Right lobe of liver (tissue), 6 donors: ENCODE measurements at places on chromosomes 1 and 21. TPM values are rescaled to one million over a fixed set of nuclear protein-coding genes. Genes with fewer than 3 reads are reported as not detected.

- DNase-seq, result no peak
Observed at GRCh38 chr1:234213658-234214128, 159.6 kb upstream of the COA6 start.

DNA sequence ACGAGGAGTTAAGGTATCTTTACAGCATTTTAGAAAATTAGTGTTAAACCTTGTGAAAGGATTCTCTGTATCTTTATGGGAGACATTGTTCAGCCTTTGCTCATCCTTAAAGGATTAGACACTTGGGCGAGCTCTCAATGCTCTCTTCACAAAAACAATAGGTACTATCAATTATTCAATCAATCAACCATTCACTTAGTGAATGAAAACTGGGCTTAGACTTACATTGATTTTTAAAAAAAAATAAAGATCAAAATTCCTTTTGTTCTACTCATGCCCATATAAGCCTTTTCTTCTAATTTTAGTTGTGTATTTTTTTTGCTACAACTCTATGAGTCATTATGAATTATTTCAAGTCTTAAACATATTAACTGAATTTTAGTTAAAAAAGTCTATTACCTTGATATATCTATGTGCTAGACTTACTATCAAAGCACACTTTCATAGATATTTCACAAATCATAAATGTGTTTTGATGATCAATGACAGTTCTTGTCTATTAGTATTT, 181.2 kb downstream of the DPYD start:
- no peak for DNase-seq

DNA sequence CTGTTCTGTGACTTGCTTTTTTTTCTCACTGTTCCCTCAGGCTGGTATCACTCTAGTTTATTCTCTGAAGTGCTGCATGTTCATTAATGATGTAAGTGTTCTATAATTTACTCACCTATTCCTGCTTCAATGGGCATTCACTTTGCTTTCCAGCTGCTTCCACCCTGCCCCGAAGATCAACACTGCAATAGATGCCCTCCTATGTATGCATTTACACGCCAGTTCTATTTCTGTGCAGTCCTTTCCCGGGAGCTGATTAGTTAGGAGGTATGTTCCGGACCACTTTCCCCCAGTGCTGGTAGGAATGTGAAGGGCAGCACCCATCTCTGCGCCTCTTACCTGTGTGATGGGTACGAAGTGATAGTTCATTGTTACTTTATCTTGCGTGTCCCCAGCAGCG, 103.4 kb downstream of the DHRS3 start:
- no peak for DNase-seq

DNA sequence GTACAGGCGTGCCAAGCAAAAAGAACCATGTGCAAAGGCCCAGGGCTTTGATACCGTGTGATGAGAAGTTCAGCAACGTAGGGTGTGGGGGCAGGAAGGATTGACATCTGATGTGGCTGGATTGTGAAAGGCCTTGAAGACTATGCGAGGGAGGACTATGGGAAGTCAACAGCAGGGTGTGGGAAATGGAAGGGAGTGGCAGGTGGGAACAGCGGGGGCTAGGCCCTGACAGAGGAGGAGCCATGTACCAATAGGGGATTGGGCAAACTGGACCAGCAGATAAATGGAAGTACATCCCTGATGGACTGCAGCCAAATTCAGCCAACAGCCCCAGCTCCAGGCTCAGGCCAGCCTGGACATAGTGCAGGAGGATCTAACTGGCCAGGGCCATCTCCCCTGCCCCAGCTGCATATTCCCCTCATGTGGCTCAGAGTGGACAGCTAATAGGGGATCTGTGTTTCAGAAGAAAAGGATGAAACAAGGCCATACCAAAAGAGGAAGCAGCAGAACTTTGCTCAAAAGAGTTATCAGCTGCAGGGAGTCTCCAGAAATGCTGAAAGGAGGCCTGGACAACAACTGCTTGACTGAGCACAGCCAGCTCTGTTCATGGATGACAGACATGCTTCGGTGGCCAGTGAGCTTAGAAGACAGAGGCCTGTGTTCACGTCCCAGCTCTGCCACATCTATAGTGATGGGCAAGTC, 140.2 kb upstream of the SGIP1 start:
- DNase-seq, result no peak

- no peak for DNase-seq
Observed at GRCh38 chr1:235051521-235051920, 77.1 kb downstream of the TOMM20 start.

GRCh38 chr1:185439727-185440415, 122.8 kb upstream of the IVNS1ABP start:
- DNase-seq, result no peak

DNA sequence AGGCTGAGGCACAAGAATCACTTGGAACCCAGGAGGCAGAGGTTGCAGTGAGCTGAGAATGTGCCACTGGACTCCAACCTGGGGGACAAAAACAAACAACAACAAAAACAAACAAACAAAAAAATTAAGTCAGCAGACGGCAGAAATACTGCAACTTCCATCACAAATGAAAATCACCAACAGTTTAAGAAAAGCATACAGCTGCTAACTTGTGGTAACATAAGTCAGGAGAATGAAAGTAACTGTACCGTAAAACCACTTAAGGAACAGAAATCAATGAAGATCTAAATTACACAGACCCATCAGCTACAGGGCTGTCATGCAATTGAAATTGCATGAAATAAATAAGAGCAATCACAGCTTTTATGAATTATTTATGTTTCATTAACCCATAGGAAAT, 25.0 kb downstream of the MCOLN2 start:
- no peak for DNase-seq

GRCh38 chr1:155064111-155064831, 731 bp downstream of the EFNA4 start:
- no peak for DNase-seq

DNA sequence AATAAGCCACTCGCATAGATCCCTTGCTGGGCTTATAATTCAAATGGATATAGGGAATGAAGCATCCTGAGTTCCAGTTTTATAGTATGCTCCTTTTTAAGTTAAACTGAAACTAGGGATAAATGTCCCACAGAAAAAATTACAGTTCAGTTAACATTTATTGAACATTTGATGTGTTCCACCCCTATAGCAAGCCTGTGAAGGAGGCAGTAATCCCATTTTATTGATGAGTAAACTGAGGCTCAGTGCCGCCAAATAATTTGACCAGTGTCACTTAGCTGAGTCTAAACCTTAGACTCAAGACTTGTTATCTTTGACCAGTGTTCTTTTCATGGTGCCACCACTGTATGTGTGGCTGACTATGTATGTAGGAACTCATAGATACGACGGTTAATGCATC, 22.4 kb downstream of the URB2 start:
- DNase-seq, result no peak

GRCh38 chr1:153415850-153416570, at the start of gene S100A7A:
Gene S100A7A, plus strand, starts transcription at chr1:153416520. Its CDS starts 1,563 bp downstream, at chr1:153418083.
- no peak for DNase-seq

DNA sequence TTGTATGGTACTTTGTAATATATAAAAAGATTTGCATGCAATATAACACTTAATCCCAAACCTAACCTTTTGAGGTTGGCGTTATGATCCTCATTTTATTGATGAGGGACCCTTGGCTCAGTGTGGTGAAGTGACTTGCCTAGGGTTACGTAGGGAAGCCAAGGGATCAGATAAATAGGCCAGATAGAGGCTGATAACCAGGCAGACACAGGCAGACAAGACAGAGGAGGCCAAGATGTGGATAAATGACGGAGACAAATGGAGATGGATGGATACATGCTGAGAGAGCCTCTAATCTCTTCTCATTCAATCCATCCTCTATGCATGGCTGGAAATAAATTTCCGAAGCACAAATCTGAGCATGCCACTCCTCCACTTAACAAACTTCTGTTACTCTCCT, 136.9 kb upstream of the SPATA6 start:
- DNase-seq, result no peak

DNA sequence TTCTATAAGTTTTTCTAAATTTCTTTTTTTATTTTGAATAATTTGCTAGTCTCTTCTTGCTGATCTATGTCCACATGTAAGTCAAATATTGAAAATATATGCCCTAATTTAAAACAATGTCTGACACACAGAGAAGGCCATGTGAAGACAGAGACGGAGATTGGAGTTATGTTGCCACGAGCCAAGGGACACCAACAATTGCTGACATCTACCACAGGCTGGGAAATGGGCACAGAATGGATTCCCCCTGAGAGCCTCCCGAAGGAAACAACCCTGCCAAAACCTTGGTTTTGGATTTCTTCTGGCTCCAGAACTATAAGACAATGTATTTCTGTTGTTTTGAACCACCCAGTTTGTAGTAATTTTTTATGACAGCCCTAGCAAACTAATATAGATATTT, 485.0 kb upstream of the ZRANB2 start:
- DNase-seq, result no peak

DNA sequence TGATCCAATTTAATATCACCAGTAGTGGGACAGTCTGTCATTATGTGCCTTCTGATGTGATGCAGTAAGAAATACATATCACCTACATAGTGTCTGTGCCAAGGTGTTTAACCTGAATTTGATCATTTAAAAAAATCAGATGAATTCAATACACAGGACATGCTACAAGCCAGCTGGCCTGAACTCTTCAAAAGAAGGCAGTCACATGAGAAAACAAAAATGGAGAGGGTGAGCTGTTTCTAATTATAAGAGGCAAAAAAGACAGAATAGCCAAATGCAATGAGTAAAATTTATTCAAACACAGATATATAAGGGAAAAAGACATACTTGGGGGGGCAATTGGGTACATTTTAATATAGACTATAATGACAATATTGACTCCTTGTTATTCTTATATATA, 66.5 kb downstream of the ST3GAL3 start:
- DNase-seq, result no peak

GRCh38 chr1:231850786-231851185, 224.2 kb downstream of the DISC1 start:
- no peak for DNase-seq

DNA sequence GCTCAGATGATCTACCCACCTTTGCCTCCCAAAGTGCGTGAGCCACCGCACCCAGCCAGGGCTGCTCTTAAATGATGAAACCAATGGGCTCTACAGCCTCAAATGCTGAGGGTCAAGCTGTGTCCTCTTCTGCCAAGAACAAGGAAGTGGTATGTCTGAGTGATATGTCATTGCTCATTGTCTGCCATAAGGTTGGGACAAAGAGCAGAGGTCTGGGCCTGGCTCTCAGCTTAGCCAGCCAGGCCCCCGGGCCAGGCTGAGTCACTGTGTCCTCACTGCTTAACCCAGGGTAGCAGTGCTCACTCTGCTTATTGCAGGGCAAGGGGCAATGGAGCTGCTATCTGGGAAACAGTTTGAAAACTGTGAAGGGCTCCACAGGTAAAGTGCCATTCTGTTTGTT, 8.3 kb upstream of the ETS2 start:
- DNase-seq, result peak; percentile 80

GRCh38 chr21:16047904-16048303, 318.1 kb downstream of the USP25 start:
- DNase-seq, result no peak

DNA sequence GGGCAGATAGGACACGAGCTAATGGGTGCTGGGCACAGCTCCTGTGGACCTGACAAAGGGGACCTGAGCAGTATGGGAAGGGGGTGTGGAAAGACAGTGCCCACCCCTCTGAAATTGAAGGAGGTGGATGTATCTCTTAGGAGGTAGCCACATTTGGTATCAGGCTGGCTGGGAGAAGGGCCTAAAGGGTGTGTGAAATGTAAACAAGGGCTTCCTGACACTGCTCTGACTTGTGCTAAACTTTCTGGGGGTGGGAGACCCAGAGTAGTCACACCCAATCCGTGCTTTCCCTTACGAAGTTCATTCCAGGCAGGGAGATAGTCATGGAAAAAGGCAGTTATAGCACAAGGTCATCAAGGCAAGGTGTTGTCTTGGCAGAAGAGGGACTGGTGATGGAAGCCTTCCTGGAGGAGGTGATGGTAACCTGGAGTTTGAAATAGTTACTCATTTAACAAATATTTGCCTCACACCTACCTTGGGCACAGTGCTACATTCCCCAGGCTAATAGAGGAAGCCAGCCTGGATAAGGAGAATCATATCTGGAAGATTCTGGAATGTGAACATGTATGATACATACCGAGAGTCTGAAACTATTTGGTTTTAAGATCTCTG, 5.3 kb upstream of the CCDC24 start:
- no peak for DNase-seq

GRCh38 chr1:157833145-157833544, 8.5 kb downstream of the CD5L start:
- peak; percentile 41 for DNase-seq

- no peak for DNase-seq
Observed at GRCh38 chr1:187336441-187337168, 507.9 kb downstream of the PLA2G4A start.

DNA sequence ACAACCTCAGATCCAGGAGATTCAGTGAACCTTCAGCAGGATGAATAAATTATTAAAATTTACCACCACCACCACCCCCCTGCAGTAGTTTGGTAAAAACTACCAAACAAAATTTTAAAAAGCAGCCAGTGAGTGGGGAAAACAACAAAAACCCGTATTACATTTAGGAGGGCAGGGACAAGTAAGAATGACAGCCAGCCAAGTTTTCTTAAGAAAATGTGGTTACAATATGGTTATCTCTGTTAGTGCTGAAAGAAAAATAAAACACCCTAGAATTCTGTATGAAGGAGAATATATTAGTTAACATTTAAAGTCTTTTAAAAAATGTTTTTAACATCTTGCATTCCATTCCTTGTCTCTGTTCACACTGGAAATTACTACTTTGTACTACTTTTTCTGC, 14.7 kb downstream of the CD46 start:
- no peak for DNase-seq

DNA sequence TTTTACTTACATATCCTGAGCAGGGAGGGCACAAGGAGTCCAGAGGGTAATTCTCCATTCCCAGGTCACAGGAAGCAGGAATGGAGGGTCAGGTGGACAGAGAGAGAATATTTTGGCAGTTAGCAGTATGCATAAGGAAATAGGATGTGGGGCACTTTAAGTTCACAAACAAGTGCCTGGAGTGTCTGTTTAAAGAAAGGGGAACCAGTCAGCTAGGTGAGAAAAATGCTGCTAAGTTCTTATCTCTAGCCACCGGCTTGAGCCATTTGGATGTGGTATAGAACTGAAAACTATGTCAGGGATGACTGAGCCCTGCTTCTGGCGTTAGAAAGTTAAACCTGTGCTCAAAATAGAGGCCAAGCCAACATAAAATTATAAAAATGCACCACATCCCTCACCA, 739.7 kb upstream of the NCAM2 start:
- no peak for DNase-seq

PLA2G2C gene
- not detected for total RNA-seq

SPRR2D gene
- total RNA-seq, result not detected

LPAR3 gene
- not detected for total RNA-seq

FAM72B gene
- total RNA-seq, result 0.66 TPM

MRTO4 gene
- 17.3 TPM for total RNA-seq

POLR3GL gene
- total RNA-seq, result 8.4 TPM

ROR1 gene
- 0.43 TPM for total RNA-seq

OLIG1 gene
- total RNA-seq, result not detected

CYP4B1 gene
- not detected for total RNA-seq

CDK11B gene
- 8.0 TPM for total RNA-seq

BCAN gene
- not detected for total RNA-seq

NPHS2 gene
- total RNA-seq, result not detected
